ENCODE measurements at places on chromosomes 7 and 10. TPM values are rescaled to one million over a fixed set of nuclear protein-coding genes. Genes with fewer than 3 reads are reported as not detected.
A peak's percentile ranks its signal among the peaks of the same experiment; 100 is the strongest.

ZNF777 gene
- total RNA-seq = 14.9 TPM

BCAP29 gene
- 276 TPM for total RNA-seq

DNA sequence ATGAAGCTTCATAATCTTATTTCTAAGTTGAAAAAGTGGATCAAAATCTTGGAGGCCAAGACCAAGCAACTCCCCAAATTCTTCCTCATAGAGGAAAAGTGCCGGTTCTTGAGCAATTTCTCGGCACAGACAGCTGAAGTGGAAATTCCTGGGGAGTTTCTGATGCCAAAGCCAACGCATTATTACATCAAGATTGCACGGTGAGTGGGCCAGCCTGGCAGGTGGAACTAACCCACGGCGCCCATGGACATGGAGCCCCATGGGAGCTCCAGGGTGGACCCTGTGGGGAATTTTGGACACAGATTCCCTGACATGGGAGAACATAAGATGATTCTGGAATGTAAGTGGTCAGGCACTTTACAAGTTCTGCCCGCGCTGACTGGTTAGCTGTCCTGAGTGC lies 125.9 kb downstream of the TRRAP start:
- H3K36me3 ChIP-seq = peaks cover 58% of the 10 kb centered on the region
- peak; percentile 60 for DNase-seq
- H3K27me3 ChIP-seq = no peaks in the 10 kb centered on the region
- H3K4me3 ChIP-seq = no peak overlapping the region
- no peak overlapping the region for H3K27ac ChIP-seq
- peaks cover 3% of the 10 kb centered on the region for H3K4me1 ChIP-seq

DNA sequence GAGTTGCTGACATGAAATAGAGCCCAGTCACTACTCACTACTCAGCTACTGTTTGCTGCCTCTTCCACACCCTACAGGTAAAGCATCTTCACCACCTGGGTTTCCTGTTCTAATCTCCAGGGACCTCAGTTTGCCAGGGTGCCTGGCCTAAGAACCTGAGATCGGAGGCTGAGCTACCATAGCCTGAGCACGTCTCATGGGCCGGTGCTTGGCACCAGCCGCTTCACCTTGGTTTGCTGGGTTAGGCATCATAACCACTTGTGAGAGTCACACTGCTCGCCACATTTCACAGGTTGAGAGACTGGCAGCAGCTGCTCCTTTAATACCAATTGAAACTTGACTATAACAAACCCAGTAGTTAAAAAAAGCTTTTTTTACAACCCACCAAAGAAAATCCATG lies 75.1 kb downstream of the EMX2 start:
- H3K36me3 ChIP-seq = no peaks in the 10 kb centered on the region
- DNase-seq = no peak
- H3K4me1 ChIP-seq = no peaks in the 10 kb centered on the region
- no peak overlapping the region for H3K4me3 ChIP-seq
- H3K27me3 ChIP-seq = no peaks in the 10 kb centered on the region
- H3K27ac ChIP-seq = no peak overlapping the region

GRCh38 chr7:35725280-35725680 lies 30.3 kb upstream of the HERPUD2 start:
- no peak overlapping the region for H3K27ac ChIP-seq
- no peak overlapping the region for H3K4me3 ChIP-seq
- H3K36me3 ChIP-seq = no peaks in the 10 kb centered on the region
- no peaks in the 10 kb centered on the region for H3K4me1 ChIP-seq
- DNase-seq = no peak
- no peaks in the 10 kb centered on the region for H3K27me3 ChIP-seq

Data from thyroid gland (tissue), 4 donors.